Chondrocyte (in vitro differentiated cells): ENCODE measurements at places on chromosomes 2 and 18. TPM values are rescaled to one million over a fixed set of nuclear protein-coding genes. Genes with fewer than 3 reads are reported as not detected.

Gene TRABD2A
- total RNA-seq = 0.37 to 1.2 TPM (median 0.82 TPM) in 3 replicates

Gene FEV
- total RNA-seq = not detected in 3 replicates

Gene RAX
- total RNA-seq = not detected in 3 replicates

Gene ALPP
- total RNA-seq = not detected in 3 replicates

Gene EPB41L3
- total RNA-seq = 47.0 to 63.5 TPM (median 61.1 TPM) in 3 replicates

Gene REG3G
- total RNA-seq = not detected in 3 replicates

Gene ATL2
- 30.5 to 50.2 TPM (median 34.1 TPM) in 3 replicates for total RNA-seq

Gene GNAL
- 1.3 to 5.9 TPM (median 5.8 TPM) in 3 replicates for total RNA-seq

Gene ST6GAL2
- total RNA-seq = 144 to 319 TPM (median 144 TPM) in 3 replicates

Gene DHRS9
- not detected in 3 replicates for total RNA-seq

Gene PDK1
- total RNA-seq = 13.9 to 27.9 TPM (median 27.6 TPM) in 3 replicates

Gene GPR35
- 1.9 to 2.9 TPM (median 2.8 TPM) in 3 replicates for total RNA-seq

Gene WNT10A
- total RNA-seq = not detected in 3 replicates

Gene INPP1
- total RNA-seq = 14.2 to 15.4 TPM (median 14.4 TPM) in 3 replicates

Gene YWHAQ
- 247 to 287 TPM (median 251 TPM) in 3 replicates for total RNA-seq

Gene KIF5C
- total RNA-seq = 2.6 to 3.8 TPM (median 3.1 TPM) in 3 replicates
